ENCODE measurements at places on chromosomes 5 and 9.

- no peak for DNase-seq
Observed at GRCh38 chr9:126365780-126366179, 39.2 kb downstream of the MVB12B start.

DNA sequence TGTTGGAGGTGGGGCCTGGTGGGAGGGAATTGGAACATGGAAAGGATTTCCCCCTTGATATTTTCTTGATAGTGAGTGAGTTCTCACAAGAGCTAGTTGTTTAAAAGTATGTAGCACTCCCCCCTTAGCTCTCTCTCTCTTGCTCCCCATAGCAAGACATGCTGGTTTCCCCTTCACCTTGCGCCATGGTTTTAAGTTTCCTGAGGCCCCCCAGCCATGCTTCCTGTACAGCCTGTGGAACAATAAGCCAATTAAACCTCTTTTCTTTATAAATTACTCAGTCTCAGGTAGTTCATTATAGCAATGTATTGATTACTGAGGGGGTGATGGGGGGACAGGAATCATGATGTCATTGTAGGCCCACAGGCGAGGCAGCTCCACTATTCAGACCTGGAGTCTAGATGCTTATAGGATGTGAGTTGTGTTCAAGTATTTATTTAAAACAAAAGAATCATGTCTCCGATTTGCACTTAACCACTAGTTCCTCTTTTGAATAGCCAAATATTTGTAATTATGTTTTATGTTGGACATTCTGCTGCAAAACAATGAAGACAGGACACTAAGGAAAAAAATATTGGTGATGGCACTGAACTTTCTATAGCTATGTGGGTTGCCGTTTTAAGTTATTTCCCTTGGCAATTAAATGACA, 156.6 kb downstream of the TMEM38B start:
- DNase-seq: no peak

- no peak for DNase-seq
Observed at GRCh38 chr5:82119889-82120288, 148.1 kb downstream of the ATG10 start.

DNA sequence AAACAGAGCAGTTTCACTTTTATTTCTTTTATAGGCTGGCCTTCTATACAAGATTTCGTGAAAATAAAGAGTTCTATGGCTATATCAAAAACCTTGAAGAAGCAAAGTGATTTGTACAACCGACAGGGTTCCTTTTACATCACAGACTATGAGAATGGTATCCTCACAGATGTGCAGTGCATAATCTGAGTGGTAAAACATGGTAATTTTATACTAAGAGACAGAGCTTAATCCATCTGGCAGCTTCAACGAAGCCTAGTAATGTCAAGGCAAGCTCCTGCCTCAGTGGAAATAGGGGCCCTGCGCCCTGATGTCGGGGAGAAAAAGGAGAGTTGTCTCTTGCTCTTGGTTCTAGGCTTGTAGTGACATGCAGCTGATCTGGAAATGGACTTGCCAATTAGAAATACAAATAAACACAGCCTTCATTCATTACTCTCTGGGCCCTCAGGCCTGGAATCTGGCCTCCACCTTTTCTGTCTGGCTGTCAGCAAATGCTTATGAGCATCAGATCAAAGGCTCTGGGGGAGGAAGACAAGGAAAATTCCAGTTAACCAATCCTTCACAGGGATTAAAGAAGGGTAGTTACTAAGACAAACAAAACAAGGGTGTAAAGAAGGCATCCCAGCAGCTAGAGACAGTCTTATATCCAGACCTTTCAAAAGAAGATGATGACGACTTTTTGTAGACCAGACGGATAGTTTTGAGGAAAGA, 33.6 kb upstream of the TRIM32 start:
- DNase-seq: no peak

GRCh38 chr5:133708331-133708850, 96.0 kb upstream of the FSTL4 start:
- no peak for DNase-seq

DNA sequence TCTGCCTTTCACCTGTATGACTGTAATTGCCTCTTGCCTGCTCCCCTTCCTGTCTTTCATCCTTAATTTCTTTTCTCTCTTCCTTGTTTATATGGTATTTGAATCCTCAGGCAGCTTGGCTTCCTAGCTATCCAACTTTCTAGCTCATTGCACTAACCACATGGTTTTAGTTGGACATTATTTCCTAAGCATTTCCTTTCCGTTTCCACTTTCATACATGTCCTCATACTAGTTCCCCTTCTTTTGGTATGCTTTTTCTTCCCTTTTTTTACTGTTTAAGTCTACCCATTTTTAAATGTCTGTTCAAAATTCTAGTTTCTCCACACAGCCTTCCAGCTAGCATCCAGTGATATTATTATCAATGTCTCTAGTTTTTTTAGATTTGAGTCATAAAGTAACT, 6.6 kb downstream of the CWC27 start:
- DNase-seq: no peak

DNA sequence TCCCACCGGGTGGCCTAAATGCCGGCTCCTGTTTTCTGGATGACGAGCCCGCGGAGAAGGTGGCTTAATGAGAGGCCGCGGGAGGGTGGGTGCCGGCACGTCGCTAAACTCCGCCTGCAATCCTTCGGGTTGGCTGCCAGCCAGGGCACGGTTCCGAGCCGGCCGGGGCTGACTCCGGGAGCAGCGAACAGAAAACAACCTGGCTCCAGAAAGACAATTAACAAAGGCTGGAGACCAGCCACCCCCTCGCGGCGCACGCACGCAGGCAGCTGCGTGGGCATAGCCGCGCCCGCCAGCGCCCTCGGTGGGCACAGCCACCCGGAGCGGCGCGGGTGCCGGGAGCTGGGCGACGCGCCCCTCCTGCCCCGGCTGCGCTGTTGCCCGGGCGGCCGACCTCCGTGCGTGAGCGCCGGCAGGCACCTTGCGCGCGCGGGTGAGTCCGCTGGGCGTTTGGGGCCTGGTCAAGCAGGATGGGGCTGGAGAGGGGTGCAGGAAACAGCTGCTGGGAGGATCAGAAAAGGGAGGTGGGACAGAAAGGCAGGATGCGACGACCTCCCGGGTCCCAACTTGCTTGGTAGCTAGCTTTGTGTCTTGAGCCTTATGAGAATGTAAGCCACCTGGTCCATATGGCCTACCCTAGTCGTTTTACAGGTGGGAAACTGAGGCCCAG, at the start of gene ARHGEF37:
ARHGEF37 (plus strand) TSS at position 307 of the 670 bp plus-strand sequence. CDS start 16,272 bp downstream, outside the sequence.
- DNase-seq: no peak

All from foreskin fibroblast (primary cell).